Stimulated activated CD4-positive, alpha-beta T cell treated with anti-CD3 and anti-CD28 coated beads, Interleukin-15, amount 100 ng/mL, for 48 hours (primary cell): ENCODE measurements at places on chromosomes 16 and 17.

- no peak for DNase-seq
These were observed 25.9 kb downstream of the OGFOD1 start for GRCh38 chr16:56477096-56477878.

- no peak for DNase-seq
These were observed 11.8 kb downstream of the MPO start for GRCh38 chr17:58268774-58269556.

- no peak for DNase-seq
These were observed at the start of gene HSD11B2 for GRCh38 chr16:67430977-67431774. Gene HSD11B2, plus strand, starts transcription at chr16:67431121. Its CDS starts 128 bp downstream, at chr16:67431249.

GRCh38 chr16:85473323-85473722 is 139.8 kb upstream of the GSE1 start:
- no peak for DNase-seq

- DNase-seq = no peak
These were observed 317.0 kb downstream of the MAF start for GRCh38 chr16:79283578-79283977.

DNA sequence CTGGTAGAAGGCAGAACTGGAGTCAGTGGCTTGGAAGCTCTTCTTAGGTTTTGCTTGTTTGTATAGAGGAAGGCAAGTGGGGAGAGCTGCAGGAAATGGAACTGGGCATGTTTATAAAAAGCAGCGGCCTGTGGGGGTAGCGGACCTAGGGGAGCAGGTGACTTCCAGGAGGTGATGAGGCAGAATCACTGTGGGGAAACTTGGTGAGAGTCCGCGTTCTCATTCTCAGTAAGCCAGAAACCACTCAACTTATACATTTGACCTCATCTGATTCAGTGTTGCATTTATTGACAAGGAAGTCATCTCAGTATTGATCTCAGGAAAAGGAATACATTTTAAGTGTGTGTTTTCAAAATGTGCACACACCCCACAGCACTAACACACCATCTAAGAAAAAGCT is 299.8 kb downstream of the CNTNAP4 start:
- DNase-seq = no peak

DNA sequence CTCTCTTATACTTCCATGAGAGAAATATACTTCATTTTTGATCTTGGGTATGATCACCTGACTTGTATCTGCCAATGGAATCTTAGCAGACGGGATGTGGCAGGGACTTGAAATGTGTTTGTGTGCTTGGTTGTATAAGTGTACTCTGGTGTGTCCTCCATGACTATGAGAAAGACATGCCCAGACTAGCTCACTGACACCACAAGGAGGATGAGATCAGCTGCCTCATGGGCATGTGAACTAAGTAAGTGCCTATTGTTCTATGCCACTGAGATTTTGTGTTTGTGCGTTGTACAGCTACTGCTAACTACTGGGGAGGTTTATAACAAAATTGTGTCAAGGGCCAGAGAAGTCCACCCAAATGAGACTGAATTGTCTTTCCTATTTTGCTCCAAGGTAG is 402.2 kb upstream of the SALL1 start:
- DNase-seq = no peak

DNA sequence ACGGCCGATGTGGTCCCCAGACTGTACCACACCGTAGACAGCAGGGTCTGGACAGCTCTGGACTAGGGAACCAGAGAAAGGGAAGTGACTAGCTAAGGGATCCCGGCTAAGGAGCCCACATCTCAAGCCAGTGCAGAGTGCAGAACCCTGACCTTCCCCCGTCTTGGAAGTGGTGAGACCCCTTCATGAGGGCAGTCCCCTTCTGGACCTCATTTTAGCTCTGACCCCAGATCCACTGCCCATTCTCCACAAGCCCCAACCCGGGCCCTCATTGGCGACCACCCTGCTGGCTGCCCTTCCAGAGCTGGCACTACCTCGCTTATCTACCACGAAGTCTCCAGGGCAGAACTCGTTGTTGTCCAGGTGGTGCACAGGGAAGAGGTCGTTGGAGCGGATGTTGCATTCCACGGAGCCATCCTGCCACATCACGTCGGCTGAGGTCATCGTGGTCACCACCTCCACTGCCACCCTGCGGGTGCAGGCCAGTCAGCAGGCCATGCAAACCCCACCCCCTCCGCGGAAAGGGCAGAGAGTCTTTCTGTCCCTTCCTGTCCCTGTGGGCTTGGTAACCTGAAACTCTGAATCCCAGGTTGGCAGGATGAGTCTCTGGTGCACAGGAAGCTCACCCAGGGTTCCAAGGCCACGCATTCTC is 14.2 kb downstream of the SPHK1 start:
- DNase-seq = no peak

GRCh38 chr16:87322833-87323726 is 5.9 kb upstream of the C16orf95 start:
- DNase-seq = no peak

- DNase-seq = no peak
These were observed 171.8 kb upstream of the CACNG5 start for GRCh38 chr17:66663041-66663606.

- no peak for DNase-seq
These were observed 27.0 kb upstream of the NF1 start for GRCh38 chr17:31067691-31068184.

- peak; percentile 31 for DNase-seq
These were observed 1.5 kb downstream of the NDRG4 start for GRCh38 chr16:58501242-58502131.

GRCh38 chr17:81406117-81406953 is 11.1 kb downstream of the BAHCC1 start:
- no peak for DNase-seq

DNA sequence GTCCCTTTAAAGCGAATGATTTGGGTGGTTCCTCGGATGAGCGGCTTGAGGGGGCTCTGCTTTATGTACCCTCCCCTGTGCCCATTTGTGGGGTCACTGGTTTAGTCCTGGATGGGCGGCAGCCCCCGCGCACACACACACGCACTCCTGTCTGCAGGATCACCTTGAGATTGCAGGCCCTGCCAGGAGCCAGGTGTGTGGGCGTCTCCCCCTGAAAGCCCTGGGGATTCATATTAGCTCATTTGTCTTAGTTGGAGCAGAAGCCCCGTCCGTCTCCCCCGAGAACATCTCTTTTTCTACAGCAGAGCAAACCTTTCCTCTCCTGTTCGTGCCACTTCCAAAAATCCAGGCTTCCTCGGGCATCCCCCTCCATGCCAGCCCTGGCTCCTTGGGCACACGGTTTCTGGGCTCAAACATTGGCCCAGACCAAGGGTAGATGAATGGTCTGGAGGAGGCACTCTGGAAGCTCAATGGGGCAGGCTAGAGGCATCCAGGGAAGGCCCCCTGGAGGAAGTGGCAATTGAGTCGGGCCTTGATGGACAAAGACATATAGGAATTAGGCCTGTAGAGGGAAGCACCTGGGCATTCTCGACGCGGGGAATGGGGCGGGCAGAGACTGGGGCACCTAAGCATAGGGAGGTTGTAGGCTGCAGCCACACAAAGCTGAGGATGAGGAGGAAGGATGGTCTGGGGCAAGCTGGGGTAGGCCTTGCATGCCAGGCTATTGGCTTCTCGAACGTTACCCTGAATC is 218.5 kb upstream of the GSE1 start:
- DNase-seq = no peak

GRCh38 chr17:6101706-6102105 is 31.5 kb downstream of the WSCD1 start:
- no peak for DNase-seq

- no peak for DNase-seq
These were observed 57.3 kb upstream of the MON1B start for GRCh38 chr16:77133706-77134105.

- no peak for DNase-seq
These were observed 10.8 kb downstream of the ATP2C2 start for GRCh38 chr16:84379008-84379708.

DNA sequence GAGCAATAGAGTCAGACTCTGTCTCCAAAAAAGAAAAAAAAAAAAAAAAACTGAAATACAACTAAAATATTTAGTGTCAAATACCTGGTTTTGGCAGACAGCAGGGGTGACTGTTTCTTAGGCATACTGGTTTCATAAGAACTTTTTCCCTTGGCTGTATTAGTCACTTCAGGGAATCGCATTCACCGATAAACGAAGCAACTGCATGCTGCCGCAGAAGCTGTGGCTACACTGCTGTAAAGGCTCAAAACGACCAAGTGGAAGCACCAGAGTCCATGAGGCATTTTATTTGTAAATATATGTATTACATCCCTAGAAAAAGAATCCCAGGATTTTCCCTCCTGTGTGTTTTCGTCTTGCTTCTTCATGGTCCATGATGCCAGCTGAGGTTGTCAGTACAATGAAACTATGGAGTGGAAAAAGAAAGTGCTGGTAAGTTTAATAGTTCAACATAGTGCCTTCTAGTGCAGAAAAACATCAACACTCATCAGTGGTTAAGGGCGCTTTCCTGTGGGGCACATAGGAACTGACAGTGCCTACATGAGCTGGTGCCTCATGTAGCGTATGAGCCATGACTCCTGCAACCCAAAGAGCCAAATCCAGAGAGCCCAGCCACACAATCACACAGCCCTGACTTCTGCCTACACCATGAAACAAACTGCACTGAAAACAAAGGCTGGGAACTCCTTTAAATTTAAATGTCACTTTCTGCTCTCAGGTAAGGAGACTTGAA is 7.3 kb downstream of the RPS15A start:
- DNase-seq = no peak

DNA sequence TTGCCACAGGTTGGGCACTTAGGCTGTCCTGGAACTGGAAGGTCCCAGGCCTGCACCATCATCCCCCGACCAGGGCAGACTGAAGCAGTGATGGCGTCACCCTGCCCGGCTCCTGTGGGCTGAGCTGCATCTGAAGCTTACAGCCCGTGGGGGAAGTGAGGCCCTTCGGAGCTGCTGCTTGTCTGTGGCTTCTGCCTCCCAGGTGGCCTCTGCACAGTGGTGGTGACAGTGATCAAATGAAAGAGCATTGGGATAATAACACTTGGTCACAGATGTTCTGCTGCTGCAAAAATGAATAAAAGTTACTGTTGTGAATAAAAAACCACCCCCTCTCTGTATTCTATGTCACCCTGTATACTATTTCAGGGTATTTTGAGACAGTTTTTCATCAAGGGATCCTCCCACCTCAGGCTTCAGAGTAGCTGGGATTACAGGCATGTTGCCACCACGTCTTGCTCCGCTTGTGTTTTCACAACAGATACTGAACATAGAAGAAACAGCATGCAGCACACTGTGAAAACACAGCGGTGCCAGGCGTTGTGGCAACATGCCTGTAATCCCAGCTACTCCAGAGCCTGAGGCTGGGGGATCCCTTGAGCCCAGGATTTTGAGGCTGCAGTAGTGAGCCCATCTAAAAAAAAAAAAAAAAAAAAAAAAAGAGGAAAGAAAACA is 165.0 kb downstream of the LGALS9B start:
- no peak for DNase-seq

DNA sequence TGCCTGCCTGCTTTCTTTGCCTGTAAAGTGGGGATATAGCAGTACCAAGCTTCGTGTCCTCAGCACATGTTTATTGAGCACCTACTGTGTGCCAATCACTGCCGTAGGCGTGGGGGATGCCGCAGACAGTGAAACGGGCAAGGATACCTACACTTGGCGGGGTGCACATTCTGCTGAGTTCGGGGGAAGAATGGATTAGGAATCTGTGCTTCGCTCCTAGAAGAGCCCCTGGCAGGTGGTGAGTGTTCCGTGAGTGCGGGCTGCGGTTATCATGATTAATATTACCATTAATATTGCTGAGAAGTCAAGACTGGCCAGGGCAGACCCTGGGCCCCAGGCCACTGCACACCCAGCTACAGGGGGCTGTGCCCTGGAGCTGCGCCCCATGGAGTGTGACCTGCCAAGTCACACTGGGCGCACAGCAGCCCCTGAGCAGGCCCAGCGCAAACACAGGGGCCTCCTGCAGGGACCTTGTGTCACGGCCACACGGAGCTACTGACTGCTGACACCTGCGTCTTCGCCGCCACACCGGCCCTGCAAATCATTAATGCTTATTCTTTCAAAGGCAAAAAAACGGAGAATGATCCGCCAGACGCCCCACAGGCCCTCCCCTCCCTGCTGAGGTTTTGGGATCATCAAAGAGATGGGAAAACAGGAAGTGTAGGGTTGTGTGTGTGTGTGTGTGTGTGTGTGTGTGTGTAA is 213.4 kb upstream of the GSE1 start:
- DNase-seq = no peak

DNA sequence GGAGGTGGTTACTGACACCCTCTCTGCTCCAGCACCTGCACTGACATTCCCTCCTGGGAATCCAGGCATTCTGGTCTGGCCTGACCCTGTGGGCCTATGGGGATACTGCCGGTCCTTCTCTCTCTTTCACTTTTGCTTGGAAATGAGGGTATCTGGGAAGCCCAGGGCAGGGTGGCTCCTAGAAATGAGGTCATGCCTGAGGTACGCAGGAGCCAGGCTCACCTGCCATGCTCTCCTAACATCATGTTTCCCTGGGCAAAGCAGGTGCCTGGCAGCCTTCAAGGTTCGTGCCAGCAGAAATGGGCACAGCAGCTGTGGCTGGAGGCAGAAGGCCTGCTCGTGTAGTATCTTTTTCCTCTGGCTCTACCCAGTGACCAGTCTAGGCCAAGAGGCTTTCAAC is 3.3 kb downstream of the ITGA3 start:
- no peak for DNase-seq

DNA sequence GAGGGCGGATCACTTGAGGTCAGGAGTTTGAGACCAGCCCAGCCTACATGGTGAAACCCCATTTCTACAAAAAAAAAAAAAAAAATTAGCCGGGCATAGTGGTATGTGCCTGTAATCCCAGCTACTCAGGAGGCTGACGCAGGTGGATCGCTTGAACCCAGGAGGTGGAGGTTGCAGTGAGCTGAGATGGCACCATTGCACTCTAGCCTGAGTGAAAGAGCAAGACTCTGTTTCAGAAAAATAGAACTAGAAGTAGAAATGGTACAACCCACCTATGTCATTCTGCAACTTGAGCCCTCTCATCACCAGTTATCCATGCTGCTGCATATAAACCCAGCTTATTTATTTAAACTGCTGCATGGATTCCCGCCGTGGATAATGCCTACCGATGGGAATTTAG is 1.6 kb downstream of the SCNN1B start:
- no peak for DNase-seq

- no peak for DNase-seq
These were observed 83.8 kb upstream of the CCL2 start for GRCh38 chr17:34171245-34171818.

DNA sequence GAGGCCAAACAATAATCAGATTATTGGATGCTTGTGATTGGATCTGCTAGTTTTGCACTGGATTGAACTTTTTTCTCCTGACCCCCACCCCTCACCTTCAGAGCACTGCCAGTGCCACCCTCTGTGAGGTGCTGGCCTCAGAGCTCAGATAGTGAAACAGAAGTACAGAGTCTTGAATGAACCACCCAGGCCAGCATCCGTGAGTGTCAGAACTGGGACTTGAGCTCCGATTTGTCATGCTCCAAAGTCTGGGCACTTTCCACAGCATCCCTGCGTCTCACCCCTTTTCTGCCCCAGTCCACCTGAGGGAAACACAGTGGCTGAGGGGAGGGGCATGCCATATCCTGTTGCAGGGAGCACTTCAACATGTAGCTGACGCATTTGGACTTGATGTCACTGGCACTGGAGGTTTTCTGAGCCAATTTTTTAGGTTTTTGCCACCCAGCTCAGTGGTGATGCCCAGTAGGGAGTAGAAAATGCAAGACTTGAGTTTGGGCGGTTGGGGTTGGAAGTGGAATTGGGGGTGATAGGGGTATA is 47.3 kb downstream of the SMPD3 start:
- no peak for DNase-seq
